ENCODE measurements at places on chromosomes 1 and 21.

DNA sequence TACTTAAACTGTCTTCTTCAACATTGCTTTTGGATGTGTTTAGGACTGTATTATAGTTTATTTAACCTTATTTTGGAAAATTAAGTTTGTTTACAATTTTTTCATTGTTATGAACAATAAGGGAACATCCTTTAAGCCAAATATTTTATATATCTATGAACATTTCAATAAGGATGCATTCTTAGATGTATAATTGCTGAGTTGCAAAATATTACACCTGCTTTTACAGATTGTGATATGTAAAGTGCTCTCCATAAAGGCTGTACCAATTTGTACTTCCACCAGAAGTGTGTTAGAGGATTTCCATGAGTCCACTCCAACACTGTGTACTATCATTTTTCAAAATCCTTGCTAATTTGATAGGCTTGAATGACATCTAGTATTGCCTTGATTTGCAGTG is 7.7 kb downstream of the IL23R start:
- no peak for DNase-seq

DNA sequence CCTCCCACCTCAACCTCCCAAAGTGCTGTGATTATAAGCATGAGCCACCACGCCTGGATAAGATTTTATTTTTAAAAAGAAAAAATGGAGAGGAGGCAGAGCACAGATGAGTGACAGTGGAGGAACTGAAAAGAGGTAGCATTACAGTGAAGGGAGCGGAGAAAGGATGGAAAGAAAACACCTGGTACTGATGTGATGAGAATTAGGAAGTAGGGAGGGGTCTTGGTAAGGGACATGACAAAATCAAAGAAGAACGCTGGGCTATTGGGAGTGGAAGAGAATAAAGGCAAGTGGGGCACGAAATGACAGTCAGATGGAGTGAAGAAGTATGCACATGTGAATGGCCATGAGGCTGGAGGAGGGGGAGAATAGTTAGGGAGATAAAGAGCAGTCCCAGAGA is 2.3 kb downstream of the FCRLA start:
- DNase-seq, result no peak

GRCh38 chr1:6554907-6555778 is at the start of gene TAS1R1:
TSS of gene TAS1R1 (plus strand) at chr1:6555307. CDS start at chr1:6555374, 67 bp downstream.
- no peak for DNase-seq

GRCh38 chr1:42966688-42967612 is 8.3 kb upstream of the SLC2A1 start:
- DNase-seq, result no peak

GRCh38 chr1:78688697-78689096 is 39.1 kb downstream of the IFI44 start:
- no peak for DNase-seq

GRCh38 chr1:159000625-159001024 is 9.1 kb upstream of the IFI16 start:
- DNase-seq, result no peak

- peak; percentile 92 for DNase-seq
Measured at GRCh38 chr1:206635080-206635977, at the start of gene DYRK3. TSS of gene DYRK3 (plus strand) at chr1:206635536. CDS start at chr1:206635704, 168 bp downstream.

DNA sequence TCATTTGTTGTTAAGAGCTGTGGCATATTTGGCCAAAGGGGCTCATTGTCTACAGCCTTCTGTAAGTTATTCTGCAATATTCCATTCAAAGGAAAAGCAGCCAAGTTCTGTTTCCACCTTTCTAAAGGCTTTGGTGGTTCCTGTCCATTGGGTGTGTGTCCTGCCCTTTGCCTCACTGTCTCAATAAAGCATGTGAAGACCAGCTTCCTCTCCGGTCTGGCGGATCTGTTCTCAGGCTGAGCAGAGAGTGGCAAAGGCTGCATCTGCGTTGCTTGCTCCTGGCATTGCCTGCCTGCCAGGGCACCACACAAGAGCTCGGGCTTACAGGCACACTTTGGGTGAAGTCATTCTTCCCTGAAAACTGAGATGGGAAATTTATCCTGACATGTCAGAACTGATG is 34.9 kb downstream of the ST6GALNAC3 start:
- DNase-seq, result no peak

DNA sequence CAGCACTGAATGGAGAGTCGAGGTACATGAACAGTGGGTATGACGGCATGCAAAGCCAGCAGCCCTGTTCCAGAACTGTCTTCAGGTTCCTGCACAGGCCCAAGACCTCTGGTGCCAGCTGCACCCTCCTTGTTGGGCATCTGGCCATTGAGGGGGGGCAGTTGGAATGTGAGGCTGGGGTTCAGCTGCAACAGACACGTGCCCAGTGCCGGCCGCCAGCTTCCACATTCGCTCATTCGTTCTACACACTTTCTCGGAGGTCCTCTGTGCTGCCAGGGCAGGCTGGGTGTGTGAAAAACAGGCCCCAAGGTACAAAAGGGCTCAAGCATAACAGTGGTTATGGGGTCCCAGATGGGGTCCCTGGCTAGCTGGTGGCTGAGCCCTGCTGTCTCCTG is 37.9 kb upstream of the SLC19A1 start:
- DNase-seq, result no peak

DNA sequence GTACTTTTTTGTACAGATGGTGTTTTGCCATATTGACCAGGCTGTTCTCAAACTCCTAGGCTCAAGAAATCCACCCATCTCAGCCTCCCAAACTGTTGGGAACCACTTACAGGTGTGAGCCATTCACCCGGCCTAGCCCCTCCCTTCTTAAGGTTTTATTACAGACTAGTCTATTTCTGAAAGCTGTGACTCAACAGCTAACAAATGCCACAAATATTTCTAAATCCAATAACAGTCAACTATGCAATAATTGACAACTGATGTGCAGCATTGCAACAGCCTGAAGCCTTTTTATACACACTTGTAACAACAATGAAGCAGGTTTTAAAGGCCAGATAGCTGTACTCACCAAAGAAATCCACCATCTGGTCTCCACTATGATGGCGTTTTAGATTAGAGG is 51.4 kb downstream of the GRIK1 start:
- no peak for DNase-seq

GRCh38 chr1:230143534-230143933 is 76.5 kb downstream of the GALNT2 start:
- no peak for DNase-seq

DNA sequence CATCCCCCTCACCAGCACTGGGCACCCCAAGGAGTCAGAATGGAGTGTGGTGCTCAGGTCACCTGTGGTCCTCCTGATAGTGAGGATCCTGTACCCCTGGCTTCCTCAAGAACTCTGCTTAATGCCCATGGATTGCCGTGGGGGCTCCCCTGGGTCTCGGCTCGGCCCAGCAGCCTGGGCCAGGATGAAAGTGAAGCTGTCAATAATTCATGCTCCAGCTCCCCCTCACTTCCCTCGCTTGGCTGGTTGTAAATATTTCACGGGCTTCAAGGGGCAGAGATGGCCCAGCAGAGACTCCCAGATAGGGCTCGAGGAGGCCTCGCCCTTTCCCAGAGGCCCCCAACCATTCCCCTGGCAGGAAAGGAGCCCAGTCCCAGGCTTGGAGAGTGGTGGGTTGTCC is 42.6 kb upstream of the KCNA10 start:
- DNase-seq, result no peak

- peak; percentile 62 for DNase-seq
Measured at GRCh38 chr1:181324797-181325616, 158.3 kb upstream of the CACNA1E start.

GRCh38 chr1:32199717-32200072 is 700 bp upstream of the CCDC28B start:
- DNase-seq, result no peak

- no peak for DNase-seq
Measured at GRCh38 chr1:47557066-47557465, 119.2 kb downstream of the FOXD2 start.

DNA sequence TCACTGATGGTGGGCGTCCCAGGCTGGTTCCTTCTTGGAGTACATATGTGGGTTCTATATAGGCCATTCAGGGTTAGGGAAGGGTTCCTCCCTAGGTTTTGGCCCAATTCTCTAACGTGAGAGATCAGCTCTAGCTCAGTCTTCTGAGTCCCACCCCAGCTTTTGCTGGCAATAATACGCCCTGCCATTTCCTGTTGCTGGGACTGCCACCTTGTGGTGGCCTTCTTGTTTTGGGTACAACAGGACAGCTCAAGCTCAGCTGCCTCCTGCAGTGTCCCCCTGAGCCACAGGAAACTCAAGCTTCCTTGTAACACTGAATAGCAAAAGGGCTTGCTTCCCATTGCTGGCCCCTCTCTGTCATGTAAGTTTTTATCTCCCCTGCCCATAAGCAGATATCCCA is 77.8 kb downstream of the BACH1 start:
- peak; percentile 53 for DNase-seq

DNA sequence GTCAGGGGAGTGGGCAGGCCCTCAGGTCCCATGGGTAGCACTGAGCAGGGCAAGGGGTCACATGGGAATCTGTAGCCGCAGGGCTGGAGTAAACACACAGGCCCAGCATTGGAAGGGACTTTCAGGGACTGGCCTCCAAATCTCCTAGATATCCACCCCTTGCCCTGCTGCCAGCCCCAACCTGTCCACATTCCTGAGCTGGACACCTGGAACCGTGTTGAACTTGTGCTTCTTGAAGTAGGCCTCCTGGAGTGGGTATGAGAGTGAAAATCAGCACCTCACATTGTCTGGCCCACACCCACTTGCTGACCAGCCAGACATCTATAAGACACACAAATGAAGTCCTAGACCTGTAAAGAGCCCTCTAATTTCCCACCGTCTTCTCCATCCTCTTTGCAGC is 7.7 kb downstream of the POMGNT1 start:
- no peak for DNase-seq

DNA sequence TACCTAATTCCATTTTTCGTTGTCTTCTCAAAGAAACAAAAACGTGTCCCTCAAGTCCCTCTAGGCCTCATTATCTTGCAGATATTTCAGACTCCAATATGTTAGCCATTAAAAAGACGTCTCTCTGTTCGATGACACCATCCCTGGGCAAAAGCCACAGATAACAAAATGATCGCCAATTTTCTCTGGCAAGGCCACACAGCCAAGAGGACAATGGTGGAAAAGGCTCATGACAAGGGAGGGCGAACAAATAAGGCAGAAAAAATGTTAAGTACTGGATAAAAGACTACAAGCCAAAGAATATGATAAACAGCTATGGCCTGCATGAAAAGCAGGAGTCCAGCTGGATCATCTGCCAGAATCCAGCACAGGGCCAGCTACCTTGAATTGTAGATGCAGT is 82.9 kb downstream of the TBX15 start:
- no peak for DNase-seq

- DNase-seq, result no peak
Measured at GRCh38 chr1:92480200-92480812, 6.4 kb downstream of the GFI1 start.

DNA sequence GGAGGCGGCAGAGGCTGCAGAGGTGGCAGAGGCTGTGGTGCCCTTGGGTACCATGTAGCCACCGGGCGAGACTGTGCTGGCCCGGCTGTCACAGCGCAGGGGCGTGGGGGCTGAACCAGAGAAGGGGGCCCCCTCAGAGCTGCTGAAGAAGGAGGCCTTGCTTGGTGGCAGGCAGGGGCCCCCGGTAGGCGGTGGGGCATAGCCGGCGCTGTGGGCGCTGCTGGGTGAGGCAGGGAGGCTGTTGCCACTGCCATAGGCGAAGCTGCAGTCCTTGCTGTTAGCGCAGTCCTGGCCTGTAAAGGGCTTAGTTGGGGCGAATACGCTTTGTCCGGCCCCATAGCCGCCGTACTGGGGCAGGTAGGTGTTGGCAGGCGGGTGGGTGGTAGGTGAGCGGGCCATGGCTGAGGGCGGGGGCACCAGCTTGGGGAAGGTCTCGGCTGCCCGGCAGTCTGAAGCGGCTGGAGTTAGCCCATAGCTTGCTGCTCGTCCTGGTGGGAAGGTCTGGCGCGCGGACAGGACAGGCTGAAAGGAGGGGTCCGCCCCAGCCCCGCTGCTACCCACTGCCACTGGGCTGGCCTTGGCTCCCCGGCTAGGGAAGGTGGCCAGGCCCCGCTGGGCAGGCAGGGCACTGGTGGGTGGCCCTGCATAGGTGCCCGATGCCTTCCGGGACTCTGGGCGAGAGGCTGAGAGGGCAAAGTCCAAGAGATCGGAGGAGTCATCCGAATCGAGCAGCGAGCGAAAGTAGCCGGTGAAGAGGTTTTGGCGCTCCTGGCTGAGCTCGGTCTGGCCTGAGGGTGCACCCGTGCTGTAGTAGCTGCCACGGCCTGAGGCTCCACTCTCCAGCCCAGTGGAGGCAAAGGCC is 54.9 kb downstream of the AHDC1 start:
- no peak for DNase-seq

GRCh38 chr1:99704356-99704816 is 58.5 kb downstream of the PALMD start:
- no peak for DNase-seq

DNA sequence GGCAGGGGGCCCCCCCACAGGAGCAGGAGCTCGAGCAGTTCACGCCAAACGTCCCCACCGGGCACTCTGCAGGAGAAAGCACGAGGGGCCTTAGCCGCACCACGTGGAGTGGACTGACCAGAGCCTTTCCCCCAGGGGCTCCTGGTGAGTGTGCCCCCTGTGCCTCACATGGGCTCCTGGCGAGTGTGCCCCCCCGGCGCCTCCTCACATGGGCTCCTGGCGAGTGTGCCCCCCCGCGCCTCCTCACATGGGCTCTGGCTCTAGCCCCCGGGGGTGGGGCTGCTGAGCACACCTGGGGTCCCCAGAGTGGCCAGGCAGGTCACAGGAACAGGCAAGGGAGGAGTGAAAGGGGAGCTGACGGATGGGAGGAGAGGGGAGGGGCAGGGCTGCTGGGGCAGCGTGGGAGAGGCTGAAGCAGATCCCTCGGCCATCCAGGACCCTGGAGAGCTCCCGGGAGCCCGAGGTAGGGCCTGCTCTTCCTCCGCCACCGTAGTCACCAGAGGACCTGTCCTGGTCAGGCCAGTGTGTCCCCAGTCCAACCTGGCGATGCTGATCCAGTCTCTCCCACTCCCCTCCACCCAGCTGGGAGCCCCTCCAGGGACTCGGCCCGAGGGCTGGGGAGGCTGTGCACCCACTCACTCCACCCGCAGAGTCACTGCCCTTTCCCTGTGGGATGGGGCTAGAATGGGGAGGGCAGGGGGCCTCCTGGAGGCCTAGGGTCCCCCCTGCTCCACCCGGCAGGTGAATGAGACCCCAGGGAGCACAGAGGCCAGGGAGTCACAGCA is 47.6 kb downstream of the ARHGEF16 start:
- peak; percentile 29 for DNase-seq

DNA sequence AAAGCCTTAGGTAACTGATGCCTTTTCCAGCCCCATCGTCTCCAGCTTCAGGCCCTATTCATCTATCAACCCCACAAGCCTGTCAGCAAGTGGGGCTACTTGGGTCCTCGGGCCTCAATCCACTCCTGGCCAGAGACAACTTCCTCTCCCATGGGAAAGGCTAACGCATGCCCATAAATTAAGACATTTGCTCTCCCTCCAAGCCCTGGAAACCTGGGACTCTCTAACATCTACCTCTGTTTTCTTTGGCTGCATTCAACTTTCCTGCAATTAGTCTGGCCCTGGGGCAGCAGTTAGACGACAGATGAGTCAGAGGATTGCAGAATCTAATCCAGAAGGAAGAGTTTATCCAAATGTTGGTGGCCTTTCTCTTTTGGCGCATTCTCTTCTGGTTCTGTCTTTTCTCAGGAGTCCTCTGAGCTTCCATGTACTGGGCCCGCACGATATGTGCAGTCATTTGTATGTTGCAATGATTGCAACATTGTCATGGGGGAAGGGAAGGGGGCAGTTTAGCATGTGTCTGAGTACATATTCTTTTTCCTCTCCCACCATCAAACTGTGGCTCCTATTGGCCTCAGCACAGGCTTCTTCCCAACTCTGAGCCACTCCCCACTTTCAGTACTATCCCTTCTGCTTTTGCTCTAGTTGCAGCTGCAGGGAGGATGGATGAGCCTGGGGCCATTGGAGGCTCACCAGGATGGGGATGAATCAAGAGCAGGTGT is 54.4 kb downstream of the NAV1 start:
- DNase-seq, result no peak

- DNase-seq, result peak; percentile 35
Measured at GRCh38 chr1:175208773-175209492, 16.4 kb upstream of the KIAA0040 start.
